Astrocyte of the hippocampus (primary cell): ENCODE measurements at places on chromosomes 3 and 15.

- no peak for DNase-seq
These were observed 449.9 kb downstream of the FHIT start for GRCh38 chr3:60801307-60801706.

- no peak for DNase-seq
These were observed 228.2 kb upstream of the BHLHE40 start for GRCh38 chr3:4751029-4751501.

- DNase-seq = peak; percentile 62
These were observed 455 bp upstream of the ABHD17C start for GRCh38 chr15:80694611-80695098.

DNA sequence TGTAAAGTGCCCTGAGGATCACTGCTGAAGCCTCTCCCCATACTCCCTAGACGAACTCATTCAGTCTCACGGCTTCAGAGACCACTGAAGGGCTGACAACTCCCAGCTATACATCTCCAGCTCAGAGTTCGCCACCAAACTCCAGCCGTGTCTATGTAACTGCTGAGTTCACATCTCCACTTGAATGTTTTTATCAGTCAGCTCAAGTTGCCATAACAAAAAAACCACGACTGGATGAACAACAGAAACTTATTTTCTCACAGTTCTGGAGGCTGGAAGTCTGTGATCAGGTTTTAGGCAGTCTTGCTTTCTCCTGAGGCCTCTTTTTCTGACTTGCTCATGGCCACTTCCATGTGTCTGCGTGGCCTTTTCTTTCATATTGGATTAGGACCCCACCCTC lies 223.0 kb upstream of the LRRFIP2 start:
- peak; percentile 20 for DNase-seq

GRCh38 chr3:180267202-180267843 lies 230.6 kb upstream of the PEX5L start:
- DNase-seq = no peak

GRCh38 chr3:160129459-160130061 lies 95.7 kb upstream of the C3orf80 start:
- peak; percentile 88 for DNase-seq

DNA sequence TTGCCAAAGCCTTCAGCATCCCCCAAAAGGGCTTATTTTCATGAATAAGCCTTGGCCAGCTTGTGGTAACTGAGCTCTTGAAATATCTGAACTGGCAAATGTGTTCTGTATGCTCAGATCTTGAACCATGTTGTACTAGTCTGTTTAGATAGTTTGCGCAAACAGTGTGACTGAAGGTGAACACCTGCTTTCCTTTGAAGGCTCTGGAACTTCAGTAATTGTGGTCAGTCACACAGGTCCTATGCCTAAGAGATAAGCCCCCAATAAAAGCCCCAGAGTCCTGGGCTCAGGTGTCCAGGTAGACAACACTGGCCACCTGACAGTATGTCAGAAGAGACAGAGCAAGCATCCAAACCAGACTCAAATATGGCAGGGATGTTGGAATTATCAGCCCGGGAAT lies 5.4 kb downstream of the TUBGCP5 start:
- no peak for DNase-seq

DNA sequence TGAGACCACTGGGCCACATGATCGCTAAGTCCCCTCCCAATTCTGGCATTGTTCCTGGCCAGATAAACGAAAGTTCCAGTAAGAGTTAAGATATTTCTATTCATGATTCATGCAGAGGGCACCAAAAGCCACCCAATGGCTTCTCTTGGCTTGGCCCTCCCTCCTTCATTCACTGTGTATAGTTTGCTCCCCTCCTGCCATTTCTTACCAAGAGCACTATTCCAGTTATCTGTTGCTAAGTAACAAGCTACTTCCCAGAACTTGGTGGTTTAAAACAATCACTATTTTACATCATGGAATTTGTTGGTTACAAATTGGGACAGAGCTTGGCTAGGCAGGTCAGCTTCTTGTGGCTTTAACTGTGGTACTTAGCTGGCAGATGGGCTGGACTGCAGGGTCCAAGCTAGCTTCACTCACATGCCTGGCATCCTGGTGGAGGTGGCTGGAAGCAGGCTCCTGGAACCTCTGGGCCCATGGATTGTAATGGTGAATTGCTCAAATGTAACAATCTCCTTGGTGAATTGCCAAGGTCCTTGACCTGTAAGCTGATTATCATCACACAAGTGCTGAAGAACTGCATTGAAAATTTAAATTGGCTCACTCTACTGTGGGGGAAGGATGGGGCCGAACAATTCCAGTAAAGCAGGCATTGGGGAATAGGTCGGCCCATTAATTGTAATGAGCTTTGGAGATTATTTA lies 16.6 kb downstream of the EAF1 start:
- DNase-seq = peak; percentile 90

DNA sequence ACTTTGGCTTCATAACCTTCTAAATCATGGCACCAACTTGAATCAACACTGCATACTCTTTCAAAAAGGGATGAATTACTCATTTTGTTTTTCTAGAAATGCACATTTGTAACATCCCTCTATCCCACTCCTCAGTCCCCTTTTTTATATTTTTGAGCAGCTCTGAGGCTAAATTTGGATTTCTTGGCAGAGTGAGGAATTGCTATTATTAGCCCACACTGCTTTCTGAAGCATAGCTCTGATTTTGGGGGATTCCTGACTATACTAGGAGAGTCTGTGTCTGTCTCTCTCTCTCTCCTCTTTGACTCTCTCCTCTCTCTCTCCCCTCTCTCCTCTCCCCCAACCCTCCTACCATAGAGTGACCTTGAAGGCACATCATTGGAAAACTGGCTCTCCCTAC lies 76.6 kb downstream of the RBPMS2 start:
- DNase-seq = no peak

DNA sequence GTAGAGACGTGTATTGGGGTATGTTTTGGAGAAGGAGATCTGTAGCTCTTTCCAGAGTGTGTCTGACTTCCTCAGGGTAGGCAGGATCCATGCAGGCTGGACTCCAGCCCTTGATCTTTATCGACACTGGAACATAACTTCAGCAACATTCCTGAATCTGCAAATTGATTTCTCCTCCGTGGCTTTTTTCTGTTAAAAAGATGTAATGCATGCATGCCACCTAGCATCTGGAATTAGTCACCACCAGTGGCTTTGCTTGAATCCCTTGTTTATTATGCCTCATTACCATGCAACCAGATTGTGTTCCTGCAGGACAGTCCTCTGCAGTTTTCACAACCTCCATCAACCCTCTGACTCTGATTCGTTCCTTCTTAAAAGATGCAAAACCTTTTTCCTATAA lies 86.1 kb downstream of the CCNL1 start:
- DNase-seq = peak; percentile 79

GRCh38 chr15:75823860-75824613 lies 19.2 kb upstream of the UBE2Q2 start:
- DNase-seq = no peak

GRCh38 chr3:174791161-174791560 lies 68.0 kb upstream of the NAALADL2 start:
- no peak for DNase-seq

- DNase-seq = peak; percentile 88
These were observed 264.3 kb upstream of the LRTM1 start for GRCh38 chr3:55191911-55192775.

GRCh38 chr3:134640872-134641470 lies 9.9 kb downstream of the KY start:
- DNase-seq = peak; percentile 46

DNA sequence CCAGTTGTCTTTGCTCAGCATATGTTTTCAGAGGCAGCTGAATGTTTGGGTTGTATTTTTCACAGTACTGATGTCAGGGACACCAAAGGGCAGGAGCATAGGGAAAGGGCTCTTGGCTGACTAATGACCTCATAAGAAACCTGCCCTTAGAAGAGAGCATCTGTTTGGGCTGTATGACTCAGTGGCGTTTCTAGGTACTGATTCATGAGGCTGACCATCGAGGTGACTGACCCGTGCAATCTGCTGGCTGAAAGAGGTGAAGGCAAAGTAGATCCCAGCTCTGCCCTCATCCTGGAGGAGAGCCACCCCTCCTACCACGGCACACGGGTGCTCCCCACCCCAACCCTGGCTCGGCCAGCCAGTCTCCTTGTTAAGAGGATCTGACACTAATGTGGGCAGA lies 8.3 kb downstream of the LMCD1 start:
- DNase-seq = peak; percentile 66

DNA sequence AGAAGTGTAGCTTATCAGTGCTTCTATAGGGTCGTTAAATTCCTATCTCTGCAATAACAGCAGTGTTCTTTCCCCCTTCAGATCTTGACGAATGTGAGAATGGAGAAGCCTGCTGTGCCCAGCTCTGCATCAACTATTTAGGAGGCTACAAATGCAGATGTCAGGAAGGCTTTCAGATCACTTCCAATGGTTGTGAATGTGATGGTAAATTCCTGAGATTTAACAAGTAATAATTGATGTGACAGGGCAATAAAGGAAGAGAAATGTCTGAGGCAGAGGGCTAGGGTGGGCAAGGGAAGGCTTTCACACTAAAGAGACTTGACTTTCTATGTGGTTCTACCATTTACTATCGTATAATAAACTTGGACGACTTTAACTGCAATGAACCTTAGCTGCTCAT lies 711.7 kb upstream of the GOLIM4 start:
- DNase-seq = no peak

GRCh38 chr3:183455089-183455488 lies 26.7 kb upstream of the MCF2L2 start:
- DNase-seq = peak; percentile 19

GRCh38 chr15:88388686-88389085 lies 78.5 kb downstream of the MRPL46 start:
- peak; percentile 36 for DNase-seq

- DNase-seq = peak; percentile 44
These were observed 86.3 kb upstream of the PRICKLE2 start for GRCh38 chr3:64311424-64312061.

DNA sequence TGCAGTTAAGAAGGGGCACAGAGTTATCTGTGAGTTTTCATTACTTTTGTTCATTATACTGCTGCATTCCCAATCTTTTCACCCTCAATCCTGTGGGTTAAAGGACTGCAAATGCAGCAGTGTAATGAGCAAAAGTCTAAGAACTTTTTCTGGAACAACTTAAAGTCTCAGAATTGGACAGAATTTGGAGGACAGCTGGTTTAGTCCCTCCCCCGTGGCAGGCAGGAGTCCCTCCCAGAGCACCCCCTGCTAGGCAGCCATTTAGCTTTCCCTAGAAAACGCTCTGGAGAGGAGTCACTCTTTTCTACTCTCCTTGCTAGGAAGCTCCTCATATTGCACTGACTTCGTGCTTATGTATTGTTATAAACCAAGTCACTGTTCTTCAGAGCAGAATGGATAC lies 156.3 kb upstream of the UBE2E1 start:
- DNase-seq = no peak

DNA sequence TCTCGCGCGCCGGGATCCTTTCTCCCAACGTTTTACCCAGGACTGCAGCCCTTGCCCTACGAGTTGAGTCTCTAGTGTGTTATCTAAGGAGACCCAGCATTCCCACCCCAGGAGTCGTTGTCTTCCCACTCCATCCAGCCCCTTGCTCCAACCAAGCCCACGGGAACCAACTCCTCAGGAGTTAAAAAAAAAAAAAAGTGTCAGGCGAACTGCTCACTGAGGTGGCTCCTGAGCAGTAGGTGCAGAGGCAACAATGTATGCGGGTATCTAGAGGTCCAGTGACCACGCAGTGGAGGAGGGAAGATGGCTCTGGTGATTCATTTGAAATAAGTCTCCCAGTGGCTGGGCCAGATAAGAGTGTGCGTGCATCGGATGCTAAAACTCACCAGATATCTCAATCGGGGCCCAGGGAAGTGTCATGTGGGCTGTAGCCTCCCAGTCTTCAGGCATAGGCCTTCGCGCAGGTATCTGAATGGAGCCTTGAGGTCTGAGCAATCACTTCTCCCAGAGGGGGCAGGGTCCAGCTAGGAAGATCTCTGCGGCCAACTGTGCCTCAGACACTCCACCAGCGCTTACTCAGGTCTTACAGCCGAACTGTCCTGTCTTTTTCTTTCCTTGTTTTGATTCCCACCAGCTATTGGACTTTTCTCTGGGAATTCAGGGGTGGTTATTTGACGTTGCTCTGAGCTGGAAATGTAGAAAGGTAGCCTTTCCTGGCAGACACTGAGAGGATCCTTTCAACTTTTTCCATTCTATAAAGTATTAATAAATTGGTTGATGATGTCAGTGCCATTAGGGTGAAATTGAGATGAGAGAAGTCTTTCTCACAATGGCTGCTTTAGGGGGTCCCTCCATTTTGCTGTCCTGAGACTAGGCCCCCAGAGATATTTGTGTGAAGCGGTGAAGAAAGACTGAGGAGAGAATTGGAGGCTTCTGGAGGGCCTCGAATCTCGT lies 21.0 kb downstream of the ZIC4 start:
- no peak for DNase-seq

- DNase-seq = no peak
These were observed 16.7 kb upstream of the ZNF280D start for GRCh38 chr15:56749982-56750381.

DNA sequence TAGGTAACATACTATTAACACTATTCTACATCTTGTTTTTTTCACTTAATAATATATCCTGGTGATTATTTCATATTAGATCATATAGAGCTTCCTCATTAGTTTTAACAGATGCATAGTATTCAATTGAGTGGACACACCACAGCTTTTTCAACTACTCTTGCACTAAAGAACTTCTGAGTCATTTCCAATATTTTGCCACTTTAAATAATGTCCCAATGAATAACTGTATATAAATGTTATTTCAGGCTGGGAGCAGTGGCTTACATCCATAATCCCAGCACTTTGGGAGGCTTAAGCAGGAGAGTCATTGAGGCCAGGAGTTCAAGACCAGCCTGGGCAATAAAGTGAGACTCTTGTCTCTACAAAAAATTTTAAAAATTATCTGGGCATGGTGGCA lies 26.9 kb downstream of the MAP1A start:
- no peak for DNase-seq

DNA sequence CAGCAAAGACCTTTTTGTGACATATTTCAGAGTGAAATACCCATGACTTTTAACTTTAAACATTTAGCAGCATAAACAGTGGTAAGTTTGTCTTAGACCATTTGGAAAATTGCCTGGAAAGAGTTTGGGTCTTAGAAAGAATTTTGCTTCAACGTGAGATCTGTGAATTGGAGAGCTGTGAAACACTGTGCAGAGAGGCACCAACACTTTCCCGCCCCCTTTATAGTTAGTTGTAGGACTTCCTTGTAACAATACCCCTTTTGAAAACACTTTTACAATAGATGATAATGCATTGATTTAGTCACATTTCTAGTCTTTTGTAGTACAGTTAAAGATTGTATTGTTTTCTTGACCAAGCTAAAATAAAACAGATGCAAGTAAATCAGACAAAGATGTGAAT lies 43.5 kb upstream of the MBNL1 start:
- DNase-seq = peak; percentile 27

- no peak for DNase-seq
These were observed 25.0 kb upstream of the LINGO1 start for GRCh38 chr15:77657634-77658238.

- DNase-seq = no peak
These were observed 324.6 kb upstream of the PROK2 start for GRCh38 chr3:72109327-72110259.

DNA sequence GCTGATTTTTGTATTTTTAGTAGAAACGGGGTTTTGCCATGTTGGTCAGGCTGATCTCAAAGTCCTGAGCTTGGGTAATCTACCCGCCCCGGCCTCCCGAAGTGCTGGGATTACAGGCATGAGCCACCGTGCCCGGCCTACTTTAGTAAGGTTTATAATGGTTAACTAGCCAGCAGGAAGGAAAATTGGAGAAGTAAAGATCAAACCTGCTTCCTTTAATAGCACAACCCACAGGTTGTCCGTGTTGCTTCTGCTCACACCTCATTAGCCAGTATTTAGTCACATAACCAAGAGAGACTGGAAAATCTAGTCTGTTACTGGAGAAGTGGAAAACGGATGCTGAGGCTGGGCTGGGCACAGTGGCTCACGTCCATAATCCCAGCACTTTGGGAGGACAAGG lies 51.9 kb upstream of the TBL1XR1 start:
- DNase-seq = no peak
